Small intestine (tissue), 16 donors: ENCODE measurements at places on chromosomes 7 and 10. TPM values are rescaled to one million over a fixed set of nuclear protein-coding genes. Genes with fewer than 3 reads are reported as not detected.

Gene CLRN3
- polyA plus RNA-seq: 72.0 TPM

DNA sequence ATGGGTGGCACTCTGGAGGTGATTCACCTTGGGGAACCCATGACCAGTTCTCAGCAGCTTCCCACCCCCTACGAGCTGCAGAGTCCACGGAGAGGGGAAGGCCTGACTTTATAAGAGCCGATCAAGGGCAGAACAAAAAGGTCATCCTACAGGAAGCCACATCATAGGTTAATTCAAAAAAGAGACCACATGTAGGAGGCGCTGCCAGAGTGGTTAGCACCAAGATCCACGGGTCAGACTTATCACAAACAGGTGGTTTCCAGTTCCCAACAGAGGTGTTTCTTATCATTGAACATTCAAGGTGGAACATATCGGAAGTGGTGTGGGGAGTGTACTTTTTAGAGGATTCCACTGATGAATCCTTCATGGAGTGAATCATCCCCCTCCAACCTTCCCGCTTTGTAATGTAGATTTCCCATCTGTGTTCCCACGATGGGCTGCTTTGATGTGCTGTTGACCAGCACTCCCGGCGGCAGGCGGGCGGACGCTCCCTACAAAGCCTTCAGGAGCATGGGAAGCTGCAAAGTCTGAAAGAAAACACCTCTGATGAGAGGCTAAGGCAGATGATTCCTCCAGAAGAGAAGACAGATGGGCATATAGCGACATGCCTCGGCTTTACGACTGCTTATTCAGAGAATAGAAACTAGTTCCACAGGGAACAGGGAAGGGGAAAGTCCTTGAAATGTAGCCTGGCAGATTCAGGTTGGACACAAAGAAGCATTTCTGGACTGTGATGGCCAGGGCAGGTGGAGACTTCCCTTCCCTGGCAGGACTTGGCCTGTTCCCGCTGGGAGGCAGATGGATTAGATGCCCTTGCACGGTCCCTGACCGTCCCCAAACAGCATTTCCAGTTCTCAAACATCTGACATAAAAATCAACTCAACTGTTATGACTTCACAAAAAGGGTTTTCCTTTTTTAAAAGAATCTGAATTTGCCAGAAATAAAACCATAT lies 66.5 kb downstream of the AFAP1L2 start:
- no peak for DNase-seq

DNA sequence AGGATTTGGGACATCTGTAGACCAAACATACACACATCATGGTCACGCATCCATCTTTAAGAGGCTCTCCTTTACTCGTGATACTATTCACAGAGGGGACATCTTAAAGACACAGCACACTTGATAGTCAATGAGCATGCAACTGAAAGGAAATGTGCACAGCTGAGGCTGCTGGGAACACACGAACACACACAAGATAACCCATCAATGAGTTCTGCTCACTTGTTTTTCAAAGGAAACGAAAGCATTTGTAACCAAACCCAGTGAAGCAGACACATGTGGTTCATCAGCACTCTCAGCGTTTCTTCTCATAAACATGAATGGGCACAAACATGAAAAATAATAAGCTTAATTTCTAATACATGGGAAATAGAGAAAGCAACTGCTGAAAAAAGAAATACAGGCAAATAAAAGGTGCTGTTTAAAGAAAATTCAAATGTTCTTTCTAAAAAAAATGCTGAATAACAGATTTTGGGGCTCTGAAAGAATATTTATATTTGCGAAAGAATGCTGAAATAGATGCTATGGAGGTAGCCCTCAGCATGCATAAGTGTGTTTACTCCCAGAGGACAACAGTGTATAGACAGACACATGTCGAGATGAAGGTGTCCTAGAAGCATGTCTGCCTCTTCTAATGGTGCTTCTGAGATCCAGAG lies 59.7 kb upstream of the LAMB4 start:
- DNase-seq: no peak

GRCh38 chr7:47194516-47195057 lies 387.3 kb downstream of the TNS3 start:
- DNase-seq: peak; percentile 54

DNA sequence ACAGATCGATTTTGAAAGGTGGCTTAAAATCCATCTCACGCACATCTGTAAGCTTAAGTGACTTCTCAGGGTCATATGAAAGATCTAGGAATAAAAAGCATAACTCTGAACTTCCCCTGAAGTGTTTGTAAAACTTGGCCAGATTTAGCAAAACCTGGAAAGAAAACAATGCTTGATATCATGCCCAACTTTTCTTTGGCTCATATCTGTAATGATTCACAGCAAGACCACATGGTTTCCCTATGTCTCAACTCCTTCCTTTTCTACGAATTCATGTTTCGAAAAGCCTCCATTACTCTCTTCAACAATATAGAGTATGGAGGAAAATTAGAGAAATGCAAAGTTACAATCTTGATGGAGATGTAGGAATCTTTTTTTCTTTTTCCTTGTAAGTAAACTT lies 20.1 kb upstream of the CABCOCO1 start:
- DNase-seq: no peak
